Stimulated activated CD4-positive, alpha-beta T cell treated with anti-CD3 and anti-CD28 coated beads, Interleukin-2, amount 100 ng/mL, for 4 hours (primary cell): ENCODE measurements at places on chromosomes 16 and 17.

GRCh38 chr16:75931043-75931442, 204.8 kb upstream of the CPHXL start:
- DNase-seq, result no peak

GRCh38 chr16:87834668-87835473, 34.4 kb downstream of the SLC7A5 start:
- peak; percentile 19 for DNase-seq

DNA sequence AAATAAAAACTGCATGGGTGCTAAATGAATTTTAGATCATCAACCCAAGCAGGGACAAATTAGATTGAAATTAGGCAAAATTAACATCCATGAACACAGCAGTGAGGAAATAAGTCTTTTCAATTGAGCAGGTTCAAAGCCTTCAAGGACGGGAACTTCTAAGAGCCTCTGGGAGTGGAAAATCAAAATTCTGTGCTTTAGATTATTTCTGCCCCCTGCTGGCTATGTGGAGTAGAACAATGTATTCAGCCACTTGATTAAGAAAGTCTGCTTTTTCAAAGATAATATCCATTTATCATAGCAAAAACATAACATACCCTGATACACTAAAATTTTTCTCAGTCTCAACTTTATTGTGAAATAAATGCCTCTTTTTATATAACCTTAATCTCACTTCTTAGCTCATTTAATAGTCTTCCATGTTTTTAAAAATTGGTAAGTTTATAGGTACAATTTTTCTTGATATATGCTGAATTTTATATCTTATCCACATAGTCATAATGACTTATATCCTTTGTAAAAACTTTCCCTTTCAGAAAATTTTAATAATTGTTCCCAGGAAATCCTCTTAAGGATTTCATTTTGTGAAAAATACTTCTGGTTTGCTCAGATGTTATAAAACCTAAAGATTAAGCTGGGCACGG, 28.1 kb upstream of the NOL11 start:
- peak; percentile 46 for DNase-seq

DNA sequence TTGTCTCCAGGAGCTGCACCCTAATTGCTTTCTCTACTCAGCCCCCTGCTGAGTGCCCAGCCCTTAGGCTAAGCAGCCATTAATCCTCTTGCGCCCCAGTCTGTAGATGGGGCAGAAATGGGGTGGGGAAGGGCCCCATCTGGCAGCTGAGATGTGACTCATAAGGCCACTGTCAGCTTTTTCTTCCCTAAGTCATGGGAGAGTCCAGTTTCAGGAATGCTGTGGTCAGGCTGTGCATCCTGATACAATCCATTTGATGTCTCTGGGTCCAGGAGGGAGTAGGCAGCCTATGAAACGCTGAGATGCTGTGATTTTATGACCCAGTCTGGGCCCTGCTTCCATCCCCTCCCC, 12.3 kb downstream of the PLXDC1 start:
- no peak for DNase-seq

GRCh38 chr17:54932711-54933110, 32.1 kb downstream of the TOM1L1 start:
- no peak for DNase-seq

DNA sequence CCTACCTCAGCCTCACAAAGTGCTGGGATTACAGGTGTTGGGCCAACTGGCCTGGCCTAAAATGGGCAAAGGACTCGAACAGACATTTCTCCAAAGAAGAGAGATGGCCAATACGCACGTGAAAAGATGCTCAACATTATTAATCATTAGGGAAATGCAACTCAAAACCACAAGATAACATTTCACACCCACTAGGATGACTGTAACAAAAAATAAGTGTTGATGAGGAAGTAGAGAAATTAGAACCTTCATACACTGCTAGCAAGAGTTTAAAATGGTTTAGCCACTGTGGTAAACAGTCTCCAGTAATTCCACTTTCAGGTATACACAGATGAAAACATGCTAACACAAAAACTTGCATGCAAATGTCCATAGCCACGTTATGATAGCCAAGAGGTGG, 5.7 kb downstream of the TMED6 start:
- DNase-seq, result no peak

DNA sequence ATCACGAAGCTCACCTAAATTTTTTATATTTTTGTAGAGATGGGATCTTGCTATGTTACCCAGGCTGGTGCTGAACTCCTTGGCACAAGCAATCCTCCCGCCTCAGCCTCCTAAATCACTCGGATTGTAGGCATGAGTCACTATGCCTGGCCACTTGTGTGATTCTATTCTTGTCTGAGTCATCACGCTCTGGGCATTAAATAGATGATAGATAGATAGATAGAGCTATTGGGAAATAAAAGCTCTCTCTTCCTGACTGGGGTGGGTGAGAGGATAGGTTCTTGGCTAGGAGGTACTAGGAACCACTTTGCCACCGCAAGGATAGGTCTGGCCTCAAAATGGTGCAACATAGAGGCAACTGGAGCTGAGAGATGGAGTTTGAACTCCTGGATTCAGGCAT, 21.4 kb upstream of the CACNG3 start:
- no peak for DNase-seq

GRCh38 chr17:57403236-57403635, 146.9 kb downstream of the MSI2 start:
- no peak for DNase-seq

DNA sequence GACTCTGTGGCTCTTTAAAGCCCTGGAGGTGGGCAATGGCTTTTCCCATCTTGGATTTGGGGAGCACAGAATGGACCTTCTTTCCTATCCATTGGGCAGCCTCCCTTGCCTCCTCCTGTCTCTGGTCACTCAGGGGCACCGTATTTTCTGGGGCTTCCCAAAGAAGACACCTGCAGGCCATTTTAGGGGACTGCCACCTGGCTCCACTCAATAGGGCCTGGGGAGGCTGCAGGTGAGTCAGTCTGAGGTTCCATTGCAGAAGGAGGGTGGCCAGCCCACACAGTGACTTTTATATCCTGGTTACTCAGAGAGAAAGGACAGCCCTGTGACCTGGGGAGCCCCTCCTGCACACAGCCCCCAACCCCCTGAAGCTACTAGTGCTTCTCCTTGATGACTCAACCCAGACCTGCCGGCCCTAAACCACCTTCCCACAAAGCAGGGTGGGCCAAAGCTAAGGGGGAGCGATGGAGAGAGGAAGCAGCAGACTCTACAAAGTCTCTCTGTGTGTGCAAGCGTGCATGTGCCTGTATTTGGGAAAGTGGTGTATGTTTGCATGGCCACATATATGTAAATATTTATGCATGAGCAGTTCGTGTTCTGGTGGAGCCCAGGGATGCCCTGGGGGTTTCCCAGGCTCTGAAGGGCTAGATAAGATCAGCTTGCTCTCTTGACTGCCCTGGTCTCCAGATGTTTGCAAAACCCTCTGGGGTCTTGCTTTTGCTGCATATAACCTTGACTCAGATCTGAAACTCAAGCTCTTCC, 5.0 kb downstream of the CX3CL1 start:
- DNase-seq, result no peak

DNA sequence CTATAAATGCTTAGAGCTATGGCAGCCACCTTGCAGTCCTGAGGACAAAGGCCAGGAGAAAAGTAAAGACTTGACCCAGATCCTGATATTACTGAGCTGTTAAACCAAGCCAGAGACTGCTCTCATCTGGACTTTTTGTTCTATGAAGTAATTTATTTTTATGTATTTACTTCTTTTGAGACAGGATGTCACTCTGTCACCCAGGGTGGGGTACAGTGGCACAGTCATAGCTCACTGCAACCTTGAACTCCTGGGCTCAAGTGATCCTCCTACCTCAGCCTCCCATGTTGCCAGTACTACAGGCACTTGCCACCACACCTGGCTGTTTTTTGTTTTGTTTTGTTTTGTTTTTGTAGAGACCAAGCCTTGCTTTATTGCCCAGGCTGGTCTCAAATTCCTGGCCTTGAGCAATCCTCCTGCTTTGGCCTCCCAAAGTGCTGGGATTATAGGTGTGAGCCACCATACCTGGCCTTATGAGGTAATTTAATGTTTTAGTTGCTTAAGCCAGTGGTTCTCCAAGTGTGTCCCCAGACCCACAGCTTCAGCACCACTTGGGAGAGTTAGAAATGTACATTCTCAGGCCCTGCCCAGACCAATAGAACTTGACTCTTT, 112.1 kb downstream of the COPRS start:
- no peak for DNase-seq

DNA sequence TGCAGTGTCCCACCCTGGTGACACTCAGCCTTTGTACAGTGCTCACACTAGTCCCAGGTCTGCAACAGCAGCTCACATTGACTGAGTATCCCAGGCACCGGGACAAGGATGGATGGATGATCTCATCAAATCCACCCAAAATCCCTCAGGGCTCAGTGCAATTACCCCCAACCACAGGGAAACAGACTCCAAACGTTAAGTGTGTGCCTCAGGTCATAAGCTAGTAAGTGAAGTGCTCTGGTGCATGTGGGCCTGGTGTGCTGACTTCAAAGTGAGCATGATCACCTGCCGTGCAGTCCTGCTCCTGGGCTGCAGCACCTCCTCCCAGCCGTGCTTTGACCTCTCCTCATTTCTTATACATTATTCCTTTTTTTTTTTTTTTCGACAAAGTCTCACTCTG, 31.2 kb upstream of the CD300E start:
- no peak for DNase-seq
